Left cardiac atrium (tissue), 4 donors: ENCODE measurements at places on chromosomes 1 and 21. TPM values are rescaled to one million over a fixed set of nuclear protein-coding genes. Genes with fewer than 3 reads are reported as not detected.

Gene FCN3
- total RNA-seq: 24.5 TPM

Gene LEFTY1
- 0.27 TPM for total RNA-seq

Gene GNG5
- total RNA-seq: 141 TPM

Gene IL20
- not detected for total RNA-seq

Gene RGS5
- total RNA-seq: 215 TPM

Gene FMO2
- total RNA-seq: 41.7 TPM

Gene CCDC17
- 1.2 TPM for total RNA-seq

Gene NPHS2
- total RNA-seq: not detected

Gene CELSR2
- 21.1 TPM for total RNA-seq

Gene AKNAD1
- not detected for total RNA-seq

Gene EDEM3
- total RNA-seq: 21.7 TPM

Gene LRRC53
- not detected for total RNA-seq

Gene LELP1
- total RNA-seq: not detected

Gene LMX1A
- total RNA-seq: 0.09 TPM
